ENCODE measurements at places on chromosomes 2 and 18.

DNA sequence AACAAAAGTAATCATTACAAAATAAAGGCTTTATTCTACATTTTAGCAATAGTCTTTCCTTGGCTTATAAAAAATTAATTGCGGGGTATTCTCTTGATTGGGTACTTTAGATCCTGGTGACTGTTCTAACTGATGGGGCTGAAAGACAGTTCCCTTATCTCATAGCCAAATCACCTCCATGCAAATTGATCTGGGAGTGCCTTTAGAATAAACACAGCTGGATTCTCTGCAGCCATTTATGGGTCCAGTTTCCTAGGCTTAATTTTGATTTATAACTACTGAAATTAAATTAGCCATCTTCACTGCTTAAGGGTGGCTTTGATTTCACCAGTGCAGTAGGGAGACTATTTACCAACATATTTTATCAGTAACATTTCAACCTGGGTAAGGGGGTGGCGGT is 337.1 kb downstream of the NRXN1 start:
- DNase-seq: no peak

DNA sequence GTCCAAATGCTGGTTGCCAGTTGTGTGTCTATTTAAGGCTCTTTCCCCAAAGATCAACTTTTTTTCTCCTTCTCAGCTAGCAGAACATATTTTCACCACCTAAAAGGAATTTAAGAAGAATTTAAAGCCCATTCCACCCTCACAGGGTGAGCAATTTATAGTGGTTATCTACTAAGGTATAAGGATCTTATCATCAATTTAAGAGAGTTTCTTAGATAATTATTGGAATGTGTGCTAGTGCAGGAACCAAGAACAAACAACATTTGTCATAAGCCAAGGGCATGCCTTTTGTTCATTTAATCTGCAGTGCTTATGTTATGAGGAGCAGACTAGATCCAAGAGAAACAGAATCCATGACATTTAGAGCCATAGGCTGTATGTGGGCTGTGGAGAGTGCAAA is 37.2 kb downstream of the NLRC4 start:
- no peak for DNase-seq

DNA sequence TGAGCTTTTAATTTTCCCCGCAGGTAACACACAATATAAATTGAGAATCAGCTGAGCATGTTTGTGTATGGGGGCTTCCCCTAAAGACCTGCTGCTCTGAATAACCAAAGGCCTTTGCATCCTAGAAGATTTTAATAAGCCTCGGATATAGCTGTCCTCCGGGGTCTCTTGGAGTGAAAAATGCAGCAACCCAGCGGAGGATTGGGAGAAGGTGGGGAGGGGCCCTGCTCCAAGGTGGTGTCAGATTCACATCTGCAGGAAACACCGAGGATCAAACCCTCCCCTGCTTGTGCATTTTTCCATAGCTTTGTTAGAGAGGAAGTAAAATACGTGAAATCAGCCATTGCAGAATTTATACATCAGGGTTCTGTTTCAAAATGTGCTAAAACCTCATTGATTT is 63.0 kb upstream of the OTOF start:
- DNase-seq: no peak

GRCh38 chr2:74039611-74040010 is 54.9 kb downstream of the TET3 start:
- DNase-seq: no peak

DNA sequence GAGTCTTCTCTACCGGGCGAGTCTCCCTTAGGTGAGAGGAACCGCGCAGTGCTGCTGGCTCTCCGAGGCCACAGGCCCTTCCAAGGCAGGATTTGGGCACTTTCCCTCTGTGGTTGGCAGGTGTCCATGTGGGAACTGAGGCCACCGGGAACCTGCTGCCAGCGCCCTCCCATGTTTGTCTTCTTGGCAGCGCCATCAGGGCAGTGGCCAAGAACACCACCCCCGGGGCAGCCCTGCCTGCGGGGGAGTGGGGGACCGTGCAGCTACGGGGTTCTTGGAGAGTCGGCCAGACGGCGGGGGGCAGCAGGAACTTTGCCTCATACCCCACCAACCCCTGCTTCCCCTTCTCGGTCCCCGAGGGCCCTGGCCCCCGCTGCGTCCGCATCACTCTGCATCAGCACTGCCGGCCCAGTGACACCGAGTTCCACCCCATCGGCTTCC is 10.0 kb downstream of the CAPN10 start:
- no peak for DNase-seq

DNA sequence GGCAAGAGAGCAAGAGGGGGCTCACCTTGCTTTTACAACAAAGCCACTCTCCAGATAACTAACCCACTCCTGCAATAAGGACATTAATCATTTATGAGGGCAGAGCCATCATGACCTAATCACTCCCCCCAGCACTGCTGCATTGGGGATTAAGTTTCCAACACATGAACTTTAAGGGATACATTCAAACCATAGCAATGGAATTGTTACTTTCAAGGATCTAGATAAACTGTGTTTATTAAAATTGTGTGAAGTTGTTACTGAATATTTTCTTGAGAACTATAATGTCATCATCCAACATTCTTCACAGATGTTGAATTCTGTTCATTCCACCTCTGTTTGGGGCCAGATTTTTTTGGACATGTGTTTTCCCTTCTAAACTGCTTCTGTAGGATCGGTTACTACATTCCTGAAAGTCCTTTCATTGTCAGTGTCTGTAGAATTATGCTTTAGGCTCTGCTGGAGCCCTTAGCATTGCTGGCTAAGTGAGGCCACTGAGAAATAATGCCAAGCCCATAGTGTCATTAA is 50.4 kb downstream of the SPATS2L start:
- DNase-seq: no peak

GRCh38 chr2:212176151-212176550 is 362.5 kb downstream of the ERBB4 start:
- DNase-seq: no peak

DNA sequence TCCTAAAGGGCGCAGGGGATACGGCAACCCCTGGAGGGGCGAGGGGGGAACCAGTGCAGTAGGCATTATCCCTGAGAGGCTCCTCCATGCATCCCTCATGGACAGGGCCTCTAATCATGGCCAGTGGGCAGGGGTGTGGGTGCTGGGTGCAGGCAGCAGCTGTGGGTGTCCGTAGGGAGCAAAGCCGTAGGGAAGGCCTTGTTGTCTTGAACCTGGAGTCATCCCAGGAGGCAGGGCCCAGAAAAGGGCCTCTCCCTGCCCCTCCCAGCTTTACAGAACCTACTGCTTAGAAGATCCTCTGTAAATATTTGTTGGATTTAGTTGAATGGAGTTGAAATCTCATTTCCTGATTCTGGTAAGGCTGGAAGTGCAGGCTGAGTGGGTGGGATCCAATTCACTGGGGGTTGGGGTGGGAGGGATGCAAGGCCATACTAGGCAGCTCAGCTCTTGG is 207.0 kb upstream of the HAAO start:
- DNase-seq: no peak

GRCh38 chr18:34330308-34330707 is 105.6 kb upstream of the NOL4 start:
- DNase-seq: no peak

DNA sequence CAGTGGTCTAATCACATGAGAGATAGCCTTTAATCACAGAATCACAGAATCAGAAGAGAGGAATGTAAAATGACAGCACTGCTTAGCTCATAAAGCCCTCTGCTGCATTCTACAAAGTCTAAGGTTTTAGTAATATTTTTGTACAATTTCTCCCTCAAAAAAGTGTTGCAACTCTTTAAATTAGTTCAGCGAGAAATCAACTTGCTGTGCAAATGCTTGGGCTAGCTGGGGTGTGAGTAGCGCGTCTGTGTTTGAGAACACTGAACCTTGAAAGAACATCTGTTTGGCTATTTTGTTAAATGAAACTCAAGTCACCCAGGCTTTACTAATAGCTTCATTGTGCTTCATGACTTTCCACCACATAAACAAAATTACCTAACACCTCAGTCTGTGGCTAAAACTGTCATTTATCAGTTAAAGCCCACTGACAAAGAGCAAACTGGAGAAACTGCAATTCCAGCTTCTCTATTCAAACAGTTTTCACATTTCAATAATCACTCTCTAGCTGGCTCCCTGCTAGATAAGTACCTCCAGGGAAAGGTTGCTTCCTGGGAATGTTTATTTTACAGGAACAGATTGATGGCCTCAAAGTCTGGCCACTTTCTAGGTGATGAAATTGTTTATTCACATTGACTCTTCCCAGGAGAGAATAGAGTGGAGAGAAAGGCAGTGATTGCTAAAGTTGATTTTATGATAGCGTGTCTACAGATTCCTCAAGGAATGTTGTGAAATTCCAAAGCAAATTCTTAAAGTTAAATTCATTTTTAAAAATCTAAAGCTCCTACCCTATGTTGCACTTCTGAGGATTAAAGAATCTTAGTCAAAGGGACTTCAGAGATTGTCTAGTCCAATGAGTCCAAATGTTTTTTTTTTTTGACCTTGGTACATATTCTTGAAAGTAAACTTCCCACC is 36.0 kb upstream of the STAT1 start:
- DNase-seq: peak; percentile 36

GRCh38 chr2:162057426-162057825 is 16.6 kb downstream of the DPP4 start:
- peak; percentile 21 for DNase-seq

DNA sequence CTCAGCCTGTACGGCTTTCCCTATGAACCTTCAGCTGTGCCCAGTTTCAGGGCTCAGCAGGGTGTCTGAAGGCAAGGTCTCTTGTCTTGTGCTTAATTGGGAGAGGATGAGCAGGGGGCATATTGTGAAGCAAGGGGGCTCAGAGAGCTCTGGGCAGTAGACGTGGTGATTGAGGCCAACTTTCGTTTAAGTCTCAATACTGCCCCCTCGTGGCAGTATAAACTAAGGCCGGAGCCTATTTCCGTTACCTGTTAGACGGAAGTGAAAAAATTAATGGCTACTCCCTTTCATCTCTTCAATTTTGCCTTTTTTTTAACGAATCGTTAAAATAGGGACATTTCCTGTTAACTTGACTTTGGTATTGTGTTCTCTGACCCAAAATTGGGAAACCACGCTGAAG is 193.4 kb downstream of the TDRD15 start:
- peak; percentile 14 for DNase-seq

DNA sequence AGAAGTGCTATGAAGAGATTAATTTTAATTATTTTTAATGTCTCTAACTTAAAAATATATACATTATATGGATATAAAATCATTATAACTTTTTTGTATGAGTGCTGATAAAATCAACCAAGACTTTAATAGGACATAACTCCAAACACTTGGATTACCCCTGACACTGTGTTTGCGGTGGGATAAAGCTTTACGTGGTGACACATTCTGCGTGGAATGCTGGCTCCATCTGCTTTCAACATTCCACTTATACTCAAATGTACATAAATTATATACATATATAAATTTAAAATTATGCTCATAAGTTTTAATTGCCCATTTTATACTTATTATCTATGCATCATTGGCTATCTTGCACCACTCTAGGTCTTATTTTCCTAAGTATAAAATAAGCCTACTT is 30.5 kb downstream of the LINC00305 start:
- DNase-seq: no peak

DNA sequence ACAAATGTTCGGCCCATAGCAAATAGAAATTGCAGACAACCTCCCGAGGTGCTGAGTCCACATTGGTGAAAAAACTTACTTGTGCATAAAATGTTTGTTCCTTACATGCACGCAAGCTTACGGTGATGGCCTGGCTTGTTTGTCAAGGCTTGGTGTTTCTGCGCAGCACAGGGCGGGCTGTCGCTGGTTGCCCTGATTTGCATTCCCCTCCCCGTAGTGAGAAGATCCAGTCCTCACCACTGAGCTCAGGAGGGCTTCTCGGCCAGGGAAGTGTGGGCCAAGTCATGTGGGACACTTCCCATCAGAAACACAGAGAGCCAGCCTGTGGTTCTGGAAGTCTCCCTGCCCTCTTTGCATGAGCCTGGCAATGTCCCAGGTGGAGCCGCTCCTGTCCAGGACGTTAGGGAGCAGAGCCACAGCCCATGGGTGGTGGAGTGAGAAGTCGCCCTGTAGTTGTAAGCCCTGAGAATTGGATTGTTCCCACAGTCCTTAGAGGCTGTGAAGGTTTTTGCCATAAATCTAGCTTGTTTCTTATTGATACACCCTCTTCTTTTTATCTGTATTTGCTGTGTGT is 152.7 kb downstream of the TWIST2 start:
- DNase-seq: no peak

DNA sequence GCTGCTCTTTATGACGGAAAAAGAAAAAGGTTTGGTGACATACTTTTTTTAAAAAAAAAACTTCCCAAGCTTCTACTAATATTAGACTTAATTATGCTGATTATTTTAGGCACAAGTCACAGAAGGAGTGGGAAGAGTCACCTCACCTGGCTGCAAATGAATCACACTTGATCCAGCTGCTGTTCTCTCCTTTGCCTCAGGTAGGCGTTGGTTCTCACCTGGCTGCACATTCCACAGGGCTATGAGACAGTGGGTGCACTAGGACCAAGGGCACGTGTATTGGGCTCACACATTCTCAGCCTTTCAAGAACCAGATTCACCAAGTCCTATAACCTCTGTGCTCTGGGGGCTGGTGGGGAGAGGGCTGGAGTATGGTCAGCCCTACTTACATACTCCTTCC is 93.3 kb downstream of the TGFA start:
- DNase-seq: no peak

DNA sequence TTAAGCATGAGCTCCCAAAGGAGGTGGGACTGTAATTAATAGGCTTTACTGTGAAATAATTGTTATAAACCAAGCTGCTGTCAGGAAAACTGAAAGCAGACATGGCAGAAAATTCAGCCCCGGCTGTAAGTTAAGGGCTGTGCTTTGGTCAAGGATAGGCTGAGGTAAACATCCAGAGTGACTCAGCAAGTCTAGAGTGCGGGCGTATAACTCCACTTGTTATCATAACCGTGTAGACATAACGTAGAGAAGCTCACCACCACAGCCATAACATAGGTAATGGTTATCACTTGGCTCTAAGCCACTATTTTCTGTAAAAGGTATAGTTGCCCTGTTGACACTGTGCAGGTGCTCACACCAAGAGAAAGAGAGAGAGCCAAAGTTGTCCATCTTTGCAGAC is 316.8 kb downstream of the DCDC2C start:
- no peak for DNase-seq

GRCh38 chr2:19739256-19739655 is 162.5 kb downstream of the TTC32 start:
- DNase-seq: no peak

DNA sequence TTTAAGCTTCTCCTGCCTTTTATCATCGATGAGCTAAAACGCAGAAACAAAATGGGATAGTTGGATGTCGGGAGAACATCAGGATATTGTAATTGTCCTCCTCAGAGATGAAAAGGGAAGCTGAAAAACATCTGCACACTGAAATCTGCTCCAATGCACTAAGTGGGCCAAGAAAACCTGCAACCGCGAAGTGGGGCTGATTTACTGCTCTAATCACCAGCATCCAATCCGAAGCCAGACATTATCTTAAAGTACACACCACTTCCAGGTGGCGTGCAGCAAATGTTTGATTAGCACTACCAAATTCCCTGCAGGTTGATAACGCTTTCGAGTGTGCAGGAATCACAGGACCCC is 230.3 kb upstream of the SLC14A2 start:
- no peak for DNase-seq

GRCh38 chr18:26185267-26185666 is 41.0 kb upstream of the TAF4B start:
- DNase-seq: no peak
